ENCODE measurements at places on chromosomes 5 and 9. TPM values are rescaled to one million over a fixed set of nuclear protein-coding genes. Genes with fewer than 3 reads are reported as not detected.

DNA sequence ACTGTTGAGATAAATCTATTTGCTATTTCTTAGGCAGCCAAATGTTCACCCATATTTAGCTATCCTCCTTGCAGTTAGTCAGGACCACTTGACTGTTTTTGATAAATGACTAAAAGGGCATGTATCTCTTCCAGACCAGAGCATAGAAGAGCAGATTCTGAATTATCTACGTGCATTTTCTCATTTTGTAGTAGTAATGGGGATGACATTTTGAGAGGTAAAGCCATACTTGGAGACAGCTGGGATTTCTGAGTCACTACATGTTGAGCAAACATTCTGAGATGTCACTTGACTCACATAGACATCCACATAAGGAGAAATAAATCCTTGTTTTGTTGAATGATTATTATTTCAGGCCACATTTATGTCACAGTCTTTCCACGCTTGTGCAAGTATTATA is 297.6 kb downstream of the CDH10 start:
- DNase-seq = no peak

- DNase-seq = no peak
Measured at GRCh38 chr9:79461712-79462111, 110.1 kb upstream of the TLE4 start.

- DNase-seq = no peak
Measured at GRCh38 chr5:136491806-136492205, 126.5 kb upstream of the TRPC7 start.

The IL17B gene
- 1.4 TPM for polyA plus RNA-seq

- DNase-seq = no peak
Measured at GRCh38 chr5:159249158-159249557, 13.9 kb upstream of the UBLCP1 start.

The PAX5 gene
- 0.07 TPM for polyA plus RNA-seq

The SLC35D2 gene
- 40.0 TPM for polyA plus RNA-seq
